ENCODE measurements at places on chromosomes 6 and 20.

DNA sequence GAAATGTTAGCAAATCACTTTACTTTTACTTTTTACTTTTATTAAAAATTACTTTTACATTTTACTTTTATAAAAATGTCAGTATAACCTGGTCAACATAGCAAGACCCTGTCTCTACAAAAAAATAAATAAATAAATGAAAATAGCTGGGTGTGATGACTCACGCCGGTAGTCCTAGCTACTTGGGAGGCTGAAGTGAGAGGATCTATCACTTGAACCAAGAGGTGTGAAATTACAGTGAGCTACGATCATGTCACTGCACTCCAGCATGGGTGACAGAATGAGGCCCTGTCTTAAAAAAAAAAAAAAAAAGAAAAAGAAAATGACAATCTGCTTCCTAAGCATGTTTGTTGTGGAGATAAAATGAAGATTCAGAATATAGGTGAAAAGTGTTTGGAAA lies 31.0 kb upstream of the FBXO30 start:
- DNase-seq: no peak

GRCh38 chr6:149112976-149113375 lies 204.5 kb upstream of the TAB2 start:
- DNase-seq: no peak

DNA sequence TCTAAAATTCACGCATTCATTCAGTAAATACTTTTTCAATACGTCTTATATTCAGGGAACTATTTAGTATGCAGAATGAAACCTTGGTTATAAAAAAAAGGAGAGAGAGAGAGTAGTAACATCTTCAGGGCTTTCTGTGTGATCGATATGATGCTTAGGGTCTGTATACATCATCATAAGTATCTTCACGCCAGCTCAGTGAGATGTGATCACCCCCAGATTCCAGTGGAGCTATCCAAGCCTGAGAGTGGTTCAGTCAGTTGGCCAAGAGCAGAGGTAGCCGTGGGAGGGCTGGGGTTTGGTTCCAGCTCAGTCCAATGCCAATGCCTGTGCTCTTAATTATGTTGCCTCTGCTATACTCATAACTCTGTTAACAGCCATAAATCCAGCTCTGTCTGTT lies 8.6 kb downstream of the CD83 start:
- no peak for DNase-seq

DNA sequence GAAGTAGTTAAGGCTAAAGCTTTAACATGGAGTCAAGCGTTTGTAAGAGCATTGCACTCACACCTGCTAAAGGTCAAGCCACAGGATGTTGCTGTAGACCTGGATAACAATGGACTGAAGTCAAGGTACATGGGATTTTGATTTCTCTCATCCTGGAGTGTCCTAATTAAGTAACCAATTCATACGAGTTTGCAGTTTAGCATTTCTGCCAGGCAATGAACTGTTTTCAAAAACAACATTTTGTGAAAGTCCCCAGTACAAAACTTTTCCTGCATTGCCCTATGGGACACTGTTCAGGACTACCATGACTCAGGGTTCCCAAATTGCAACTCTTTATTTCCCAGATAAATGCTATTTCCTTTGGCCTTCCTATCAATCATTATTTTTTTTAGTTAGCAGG lies 17.4 kb upstream of the SIRPB1 start:
- no peak for DNase-seq

GRCh38 chr6:162998777-162999176 lies 271.0 kb downstream of the PACRG start:
- no peak for DNase-seq

DNA sequence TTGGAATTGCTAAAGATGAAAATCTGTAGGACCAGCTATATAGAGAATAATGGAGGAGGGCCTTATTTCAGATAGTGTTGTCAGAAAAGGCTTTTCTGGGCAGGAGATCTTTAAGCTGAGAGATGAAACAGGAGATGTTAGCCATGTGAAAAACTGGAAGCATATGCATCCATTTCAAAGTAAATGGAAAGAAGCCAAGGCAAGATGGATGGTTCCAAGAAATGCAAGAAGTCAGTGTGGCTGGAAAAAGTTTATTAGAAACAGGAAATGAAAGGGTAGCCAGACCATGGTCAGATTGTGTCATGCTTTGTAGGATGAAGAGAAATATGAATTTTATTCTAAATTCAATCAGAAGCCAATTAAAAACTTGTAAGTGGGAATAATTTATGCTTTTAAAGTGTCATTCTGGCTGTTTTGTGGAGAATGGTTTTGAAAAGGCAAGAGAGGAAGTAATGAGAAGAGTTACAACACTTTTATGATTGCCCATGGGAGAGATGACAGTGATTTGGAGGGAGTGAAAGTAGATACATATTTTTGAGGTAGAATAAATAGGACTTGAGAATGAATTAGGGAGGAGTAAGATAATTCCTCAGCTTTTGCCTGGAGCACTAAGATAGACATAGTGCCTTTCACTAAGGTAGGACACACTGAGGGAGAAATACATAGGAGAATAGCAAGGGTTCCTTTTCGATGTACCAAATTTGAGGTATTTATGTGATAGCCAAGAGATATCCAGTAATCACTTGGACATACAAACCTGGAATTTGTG lies 620.1 kb downstream of the HTR1B start:
- no peak for DNase-seq

DNA sequence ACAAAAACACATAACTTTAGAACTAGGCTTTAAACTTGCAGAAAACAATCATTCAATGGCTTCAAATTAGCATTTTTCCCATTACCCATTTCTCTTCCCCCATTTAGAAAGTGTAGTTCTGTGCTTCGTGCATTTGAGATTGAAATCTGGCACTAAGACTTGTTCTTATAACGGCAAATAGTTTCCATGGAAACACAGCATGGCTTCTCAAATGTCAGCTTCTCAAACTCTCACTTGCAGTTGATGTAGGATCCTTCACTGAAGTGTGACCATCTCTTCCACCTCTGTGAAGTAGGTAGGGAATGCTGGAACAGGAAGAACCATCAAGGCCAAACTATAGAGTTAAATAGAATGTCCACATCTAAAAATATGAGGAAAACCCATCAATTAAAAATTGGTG lies 52.2 kb downstream of the MANEA start:
- DNase-seq: no peak

DNA sequence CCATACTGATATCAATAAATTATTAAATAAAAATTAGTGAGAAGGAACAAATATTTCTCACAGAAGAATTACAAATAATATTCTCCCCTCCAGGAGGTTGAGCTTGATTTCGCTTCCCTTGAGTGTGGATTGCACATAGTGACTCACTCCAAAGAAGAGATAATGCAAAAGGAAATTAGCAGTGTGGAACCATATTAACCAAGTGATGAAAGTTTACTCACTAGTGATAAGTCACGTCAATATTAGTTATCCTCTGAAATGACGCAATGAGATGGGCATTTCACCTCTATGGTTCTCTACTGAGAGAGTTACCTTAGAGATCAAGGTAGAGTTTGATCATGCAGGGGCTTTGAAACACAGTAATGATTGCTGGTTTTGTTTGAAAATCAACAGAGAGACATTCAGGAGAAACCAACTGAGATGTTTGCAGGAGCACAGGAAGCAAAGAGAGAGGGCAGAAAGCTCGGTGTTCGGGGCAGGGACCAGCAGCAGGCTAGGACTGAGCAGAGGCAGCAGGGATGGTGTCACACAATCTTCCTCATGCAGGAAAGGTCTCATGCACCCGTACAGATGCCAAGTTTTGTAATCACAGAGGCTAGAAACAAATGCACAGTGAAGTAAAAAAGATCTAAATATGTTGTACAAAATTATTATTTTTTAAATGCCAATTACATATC lies 634.5 kb downstream of the QKI start:
- no peak for DNase-seq

DNA sequence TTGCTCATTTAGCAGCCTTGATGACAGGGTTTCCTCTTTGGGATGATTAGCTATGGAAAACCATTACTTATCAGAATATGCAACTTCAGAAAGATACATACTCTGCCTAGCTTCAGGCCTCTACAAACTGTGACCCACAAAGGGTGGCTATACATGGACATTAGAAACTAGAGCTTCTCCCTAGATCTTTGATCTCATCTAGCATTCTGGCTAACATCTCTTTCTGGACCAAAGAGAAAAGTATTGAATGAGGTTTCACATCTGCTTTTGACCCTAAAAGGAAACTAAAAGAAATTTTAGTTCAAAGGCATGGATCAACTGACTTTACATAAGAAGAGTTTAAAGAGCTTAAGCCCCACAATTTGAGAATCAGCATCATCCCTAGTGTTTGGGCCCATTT lies 12.4 kb upstream of the HMGN3 start:
- no peak for DNase-seq

Data from CD8-positive, alpha-beta memory T cell (primary cell).